ENCODE measurements at places on chromosomes 3 and 15.
A peak's percentile ranks its signal among the peaks of the same experiment; 100 is the strongest.

- no peak for DNase-seq
These were observed 44.8 kb upstream of the TLE3 start for GRCh38 chr15:70142322-70143191.

DNA sequence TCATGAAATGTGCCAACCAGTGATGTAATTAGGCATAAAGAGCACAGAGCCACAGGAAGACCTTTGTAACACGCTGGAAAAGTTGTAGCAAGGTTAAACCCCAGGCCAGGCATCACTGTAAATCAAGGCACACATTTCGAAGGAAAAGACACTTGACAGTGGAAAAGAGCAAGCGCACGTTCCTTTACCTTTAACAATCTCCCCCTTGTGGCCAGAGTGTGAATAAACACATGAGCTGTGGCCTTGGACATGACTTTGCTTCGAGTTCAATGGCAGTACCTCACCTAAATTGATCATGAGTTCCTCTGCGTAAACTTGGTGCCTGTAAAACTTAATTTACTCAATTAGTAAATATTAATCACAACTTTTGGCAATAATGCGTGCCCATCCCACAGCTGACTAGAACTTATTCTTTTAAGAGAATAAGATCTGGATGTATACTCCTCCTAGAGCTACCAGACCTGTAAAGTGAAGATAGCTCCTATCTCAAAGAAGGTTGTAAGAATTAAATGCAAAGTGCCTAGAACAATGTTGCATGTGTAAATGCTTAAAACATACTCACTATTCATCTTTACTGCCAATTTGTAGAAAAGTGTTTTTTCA lies 757.0 kb upstream of the NECTIN3 start:
- peak; percentile 16 for DNase-seq

GRCh38 chr15:99438224-99438585 lies 127.6 kb upstream of the MEF2A start:
- no peak for DNase-seq

DNA sequence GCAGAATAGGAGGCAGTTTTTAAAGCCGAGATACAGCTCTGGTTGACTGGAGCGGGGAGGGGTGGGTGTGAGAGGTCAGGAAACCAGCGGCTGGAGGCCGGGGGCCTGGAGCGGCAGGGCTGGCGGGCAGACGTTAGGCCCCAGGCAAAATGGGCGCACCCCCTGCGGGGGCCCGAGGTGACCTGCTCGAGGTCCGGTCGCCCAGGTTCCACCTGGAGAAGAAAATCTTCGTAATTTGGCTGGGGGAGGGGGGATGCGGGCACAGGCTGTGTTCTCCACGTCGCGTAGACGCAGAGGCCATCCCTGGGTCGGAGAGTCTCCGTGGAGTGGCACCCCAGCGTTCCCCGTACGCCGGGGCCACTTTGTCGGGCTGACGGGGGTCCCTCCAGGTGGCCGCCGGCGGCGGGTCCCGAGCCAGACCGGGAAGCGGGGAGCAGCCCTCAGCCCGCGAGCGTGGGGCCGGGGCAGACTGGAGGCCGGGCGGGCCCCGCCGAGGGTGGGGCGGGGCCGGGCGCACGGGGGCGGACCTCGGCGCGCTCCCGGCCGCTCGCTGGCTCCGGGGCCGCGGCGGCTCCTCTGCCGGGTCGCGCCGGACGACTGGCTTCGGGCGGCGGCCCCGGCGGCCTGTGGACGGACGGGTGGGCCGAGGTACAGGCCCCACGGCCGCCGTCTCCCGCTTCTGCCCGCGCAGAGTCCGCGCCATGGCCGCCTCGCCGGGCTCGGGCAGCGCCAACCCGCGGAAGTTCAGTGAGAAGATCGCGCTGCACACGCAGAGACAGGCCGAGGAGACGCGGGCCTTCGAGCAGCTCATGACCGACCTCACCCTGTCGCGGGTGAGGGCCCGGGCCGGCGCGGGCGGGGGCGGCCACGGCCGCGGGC lies at the start of gene CRTC3:
Gene CRTC3 (plus strand): TSS at position 553 of the 879 bp plus-strand sequence. CDS start 149 bp downstream, at position 702.
- peak; percentile 49 for DNase-seq

GRCh38 chr15:28246605-28247004 lies 75.4 kb downstream of the HERC2 start:
- DNase-seq = no peak

DNA sequence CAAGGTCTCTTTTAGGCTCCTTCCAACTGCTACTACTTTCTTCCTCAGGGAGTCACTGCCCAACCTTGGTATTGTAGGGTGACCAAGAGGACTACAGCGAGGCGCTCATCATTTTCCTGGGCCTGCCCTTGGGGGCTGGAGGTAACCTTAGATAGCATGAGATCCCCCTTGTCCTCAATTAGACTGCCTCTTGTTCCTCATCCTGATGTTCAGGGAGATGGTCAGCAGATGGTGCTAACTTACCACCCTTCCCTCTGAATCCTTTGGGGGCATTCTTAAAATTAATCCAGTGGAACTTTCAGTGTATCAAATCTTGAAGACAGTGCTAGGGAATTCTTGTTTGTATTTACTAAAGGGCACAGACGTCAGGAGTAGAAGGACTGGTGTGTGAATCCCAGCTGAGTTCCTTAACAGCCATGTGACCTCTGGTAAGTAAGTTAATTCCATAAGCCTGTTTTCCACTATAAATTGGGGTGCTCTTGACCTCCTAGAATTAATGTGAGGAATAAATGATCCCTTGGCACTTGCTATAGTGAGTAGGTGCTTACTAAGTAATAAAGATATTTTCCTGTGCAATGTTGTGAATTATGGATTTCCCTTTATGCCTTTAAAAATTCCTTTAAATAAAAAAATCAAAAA lies 4.1 kb upstream of the CLPX start:
- no peak for DNase-seq

DNA sequence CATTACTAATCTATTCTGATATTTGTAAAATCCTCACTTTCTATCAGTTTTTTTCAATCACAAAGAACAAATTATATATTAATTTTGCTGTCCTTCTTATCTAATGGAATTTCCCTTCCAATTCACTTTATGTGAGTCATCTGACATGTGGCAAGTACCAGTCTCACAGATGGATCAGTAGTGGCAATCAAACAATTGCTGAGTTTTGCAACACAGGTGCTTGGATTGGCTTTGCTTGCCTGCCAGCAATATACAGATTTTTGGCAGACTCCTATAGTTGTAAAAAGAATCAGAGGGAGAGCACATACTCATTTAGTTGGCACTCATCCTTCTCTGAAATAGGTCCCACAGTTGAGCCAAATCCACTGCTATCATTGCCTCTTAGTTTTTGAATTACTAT lies 83.7 kb downstream of the BCHE start:
- DNase-seq = no peak

DNA sequence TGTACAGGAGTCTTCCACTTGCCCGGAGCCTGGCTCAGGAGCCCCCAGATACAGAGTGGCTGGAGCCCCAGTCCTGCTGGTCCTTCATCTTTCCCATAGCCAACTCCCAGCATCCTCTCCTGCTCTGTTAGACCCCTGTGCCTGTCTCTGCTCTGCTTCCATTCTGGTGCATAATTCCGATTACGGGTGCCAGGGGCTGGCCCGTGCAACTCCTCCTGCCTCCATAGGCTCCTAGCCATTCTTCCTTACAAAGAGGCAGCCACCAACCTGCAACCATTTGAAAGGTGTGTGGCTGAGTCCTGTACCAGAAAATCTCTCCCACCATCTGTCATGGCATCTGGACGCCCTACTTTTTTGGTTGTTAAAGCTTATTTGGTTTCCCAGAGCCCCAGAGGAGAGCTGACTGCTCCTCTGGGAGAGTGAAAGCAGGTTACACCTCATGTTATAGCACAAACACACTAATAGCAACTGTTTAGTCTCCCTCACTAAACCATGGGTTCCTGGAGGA lies 5.2 kb upstream of the RAD18 start:
- no peak for DNase-seq

All from anterior cingulate cortex (tissue), 58 donors.